NB4 (cell line): ENCODE measurements at places on chromosomes 12 and 14.

DNA sequence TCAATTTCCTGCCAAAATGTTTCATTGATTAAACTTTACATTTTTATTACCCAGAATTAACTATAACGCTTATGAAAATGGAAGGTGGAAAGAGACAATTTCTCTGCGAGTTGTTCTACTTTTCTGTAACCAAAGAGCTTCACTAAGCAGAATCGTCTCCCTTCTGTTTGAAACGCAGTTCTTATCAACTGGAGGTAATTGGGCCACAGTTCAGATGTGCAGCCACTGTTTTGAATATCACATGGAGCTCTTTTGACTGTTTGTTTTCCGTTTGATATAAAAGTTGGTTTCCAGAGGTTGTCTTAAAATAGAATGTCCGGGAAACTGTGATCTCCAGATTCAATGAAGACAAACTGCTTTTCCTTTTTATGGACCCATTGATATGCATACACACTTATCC is 183.3 kb upstream of the SEL1L start:
- no peak for DNase-seq

GRCh38 chr14:81205639-81206038 is 15.1 kb downstream of the GTF2A1 start:
- DNase-seq = no peak

DNA sequence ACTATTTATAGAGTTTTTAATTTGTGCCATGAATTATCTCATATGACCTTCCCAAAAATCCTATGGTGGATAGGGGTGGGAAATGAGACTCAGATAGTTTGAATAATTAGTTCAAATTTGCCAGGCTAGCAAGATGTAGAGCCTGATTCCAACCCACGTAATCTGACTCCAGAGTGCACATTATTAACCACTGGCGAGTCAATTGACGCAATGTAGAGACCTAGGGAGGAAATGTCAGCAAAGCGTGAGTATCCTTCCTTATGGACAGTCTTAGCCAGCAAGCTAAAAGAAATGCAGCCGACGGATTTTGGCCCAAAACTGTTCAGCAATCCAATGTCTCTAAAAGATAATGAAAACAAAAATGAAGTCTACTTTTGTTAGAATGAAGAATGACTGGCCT is 193.3 kb upstream of the KRR1 start:
- DNase-seq = no peak

DNA sequence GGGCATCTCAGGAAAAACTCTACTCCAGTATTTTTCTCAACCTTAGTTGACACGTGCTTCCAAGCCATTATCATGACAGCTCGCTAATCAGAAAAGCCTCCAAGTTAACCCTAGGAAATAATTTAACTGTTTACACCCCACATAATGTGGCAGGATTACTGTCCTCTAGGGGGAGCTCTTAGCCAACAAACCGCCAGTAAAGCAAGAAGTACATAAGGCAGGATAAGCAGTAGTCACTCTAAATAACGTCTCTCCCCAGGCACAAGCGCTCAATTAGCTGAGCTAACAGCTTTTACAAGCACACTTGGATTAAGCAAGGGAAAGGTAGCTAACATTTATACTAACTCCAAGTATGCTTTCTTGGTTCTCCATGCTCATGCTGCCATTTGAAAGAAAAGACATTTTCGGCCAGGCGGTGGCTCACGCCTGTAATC is 22.8 kb downstream of the APOBEC1 start:
- peak; percentile 57 for DNase-seq

GRCh38 chr12:38809832-38810231 is 95.6 kb downstream of the CPNE8 start:
- DNase-seq = no peak

GRCh38 chr12:54566792-54567191 is 17.4 kb downstream of the PDE1B start:
- no peak for DNase-seq

DNA sequence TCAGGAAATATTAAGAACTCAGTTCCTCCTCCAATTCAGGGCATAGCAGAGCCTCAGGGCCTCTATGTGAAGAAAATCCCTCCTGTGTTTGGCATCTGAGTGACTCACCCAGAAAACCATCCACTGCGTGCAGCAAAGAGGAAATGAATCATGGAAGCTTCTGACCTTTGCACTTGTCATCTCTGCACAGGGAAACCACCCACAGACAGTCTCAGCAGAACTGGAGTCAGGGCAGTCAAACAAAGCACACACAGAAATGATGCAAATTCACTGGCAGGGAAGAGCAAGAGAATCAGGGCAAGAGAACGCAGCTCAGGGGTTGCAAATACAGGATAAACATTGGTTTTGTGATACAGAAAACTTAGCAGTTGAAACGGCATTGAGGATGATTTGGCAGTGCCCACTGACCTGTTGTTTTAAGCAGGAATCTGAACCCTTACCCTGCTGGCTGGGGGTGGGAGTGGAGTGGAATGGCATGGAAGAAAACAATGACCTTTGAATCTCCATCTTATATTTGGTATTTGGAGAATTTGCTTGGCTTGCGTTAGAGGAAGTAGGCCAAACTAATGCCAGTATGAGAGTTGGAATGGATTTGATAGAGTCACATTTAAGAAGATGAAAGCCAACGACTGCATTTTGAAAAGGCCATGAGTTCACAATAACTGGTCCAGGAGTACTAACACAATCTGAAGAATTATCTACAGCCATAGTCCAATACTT is 53.5 kb downstream of the PHLDA1 start:
- peak; percentile 99 for DNase-seq

DNA sequence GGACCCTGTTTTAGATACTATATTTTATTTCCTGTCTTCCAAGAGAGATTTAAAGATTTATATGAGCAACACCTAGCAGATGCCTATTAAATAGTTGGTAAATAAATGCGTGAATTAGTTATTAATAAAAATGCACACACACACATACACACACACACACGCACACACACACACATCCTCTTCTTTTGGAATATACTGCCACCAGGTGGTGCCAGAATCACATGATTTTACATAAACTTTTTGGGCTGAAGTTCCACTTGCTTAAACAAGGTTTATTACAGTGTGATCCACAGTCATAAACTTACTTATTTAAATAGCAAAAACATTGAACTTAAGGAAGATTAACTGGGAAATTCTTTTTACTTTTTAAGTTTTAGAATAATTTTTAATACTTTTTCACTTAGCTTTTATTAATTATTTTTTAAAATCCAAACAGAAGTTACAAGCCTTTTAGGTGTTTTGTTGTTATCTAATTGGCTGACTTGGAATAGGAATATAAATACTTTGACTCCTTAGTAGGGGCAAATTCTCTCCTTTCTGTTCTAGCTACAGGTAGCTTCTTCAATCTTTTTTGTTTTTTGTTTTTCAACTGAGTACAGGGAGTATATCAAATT is 17.5 kb downstream of the RAD51B start:
- peak; percentile 68 for DNase-seq

- peak; percentile 57 for DNase-seq
These were observed 146.4 kb downstream of the PHETA1 start for GRCh38 chr12:111222523-111222922.

DNA sequence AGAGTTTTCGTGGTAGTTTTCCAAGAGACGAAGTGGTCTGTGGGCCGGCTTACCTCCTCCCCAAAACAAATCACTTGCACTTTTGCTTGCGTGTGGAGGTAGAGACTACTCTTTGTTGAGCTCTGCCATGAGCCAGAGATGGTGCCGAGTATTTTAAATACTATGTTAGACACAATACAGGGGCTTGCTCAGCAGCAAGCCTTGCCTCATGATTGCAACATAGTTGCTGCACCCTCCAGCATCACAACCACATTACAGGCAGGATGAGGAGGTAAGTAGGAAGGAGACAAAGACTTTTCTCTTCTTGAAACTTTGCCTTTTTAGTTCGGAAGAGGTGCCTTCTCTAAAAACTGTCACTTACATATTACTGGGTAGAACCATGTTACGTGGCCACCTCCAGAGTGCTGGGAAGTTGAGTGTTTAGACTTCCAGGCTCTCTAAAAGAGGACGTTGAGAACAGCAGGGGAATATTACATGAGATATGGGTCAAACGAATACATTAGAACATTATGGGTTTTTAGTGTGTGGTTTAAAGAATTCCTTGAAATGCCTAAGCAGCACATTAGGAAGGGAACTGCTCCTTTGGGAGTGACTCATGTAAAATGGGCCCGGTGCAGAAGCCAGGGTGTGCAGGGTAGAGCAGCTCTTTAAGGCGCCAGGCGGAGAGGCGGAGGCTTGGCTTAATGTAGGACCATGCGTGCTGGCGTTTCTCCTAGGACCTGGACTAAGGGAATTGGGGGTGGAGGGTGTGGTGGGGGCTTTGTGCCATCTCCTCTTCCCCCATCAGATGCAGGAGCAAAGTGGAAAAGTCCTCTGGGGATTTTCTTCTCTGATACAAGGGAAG is 110.6 kb upstream of the PRMT8 start:
- DNase-seq = peak; percentile 18

GRCh38 chr14:30532264-30532663 is 26.7 kb upstream of the G2E3 start:
- peak; percentile 4 for DNase-seq

DNA sequence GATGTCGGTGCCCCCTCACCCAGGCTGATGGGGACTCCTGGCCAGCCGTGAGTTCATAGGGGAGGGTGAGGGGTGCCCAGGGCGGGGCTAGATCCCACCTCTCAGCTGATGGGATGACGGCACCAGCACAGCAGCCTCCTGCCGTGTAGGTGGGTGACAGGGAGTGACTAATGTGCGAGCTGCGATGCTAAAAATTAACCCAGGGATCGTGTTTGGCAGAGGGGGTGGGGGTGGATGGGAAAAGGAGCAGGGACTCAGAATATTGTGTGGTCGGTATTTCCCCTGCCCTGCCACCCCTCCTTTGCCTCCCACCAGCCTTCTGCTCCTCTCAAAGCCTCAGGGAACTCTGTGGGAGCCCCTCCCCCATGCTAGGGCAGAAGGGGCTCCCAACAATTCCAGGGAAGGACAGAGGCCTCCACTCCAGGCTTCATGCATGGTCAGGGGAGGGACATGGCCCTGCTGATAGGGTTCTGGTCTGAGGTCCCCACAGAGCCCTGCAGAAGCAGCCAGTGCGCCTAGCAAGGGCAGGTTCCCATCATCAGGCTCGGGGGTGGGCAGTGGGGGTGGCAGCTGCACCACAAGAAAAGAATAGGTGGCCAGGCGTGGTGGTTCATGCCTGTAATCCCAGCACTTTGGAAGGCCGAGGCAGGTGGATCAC is 12.5 kb downstream of the TAMALIN start:
- DNase-seq = no peak

- no peak for DNase-seq
These were observed 115.9 kb downstream of the NTN4 start for GRCh38 chr12:95674631-95675030.
